ENCODE measurements at places on chromosomes 3 and 15.

GRCh38 chr3:120435621-120436020 lies 15.2 kb downstream of the FSTL1 start:
- no peak for DNase-seq

GRCh38 chr3:78481050-78481449 lies 1286.7 kb downstream of the ROBO1 start:
- no peak for DNase-seq

GRCh38 chr3:10140996-10141546 lies 507 bp upstream of the VHL start:
- DNase-seq = no peak

- DNase-seq = peak; percentile 64
These were observed 219.9 kb upstream of the IGF1R start for GRCh38 chr15:98428253-98428989.

- DNase-seq = no peak
These were observed 235.7 kb upstream of the THBS1 start for GRCh38 chr15:39345176-39345575.

DNA sequence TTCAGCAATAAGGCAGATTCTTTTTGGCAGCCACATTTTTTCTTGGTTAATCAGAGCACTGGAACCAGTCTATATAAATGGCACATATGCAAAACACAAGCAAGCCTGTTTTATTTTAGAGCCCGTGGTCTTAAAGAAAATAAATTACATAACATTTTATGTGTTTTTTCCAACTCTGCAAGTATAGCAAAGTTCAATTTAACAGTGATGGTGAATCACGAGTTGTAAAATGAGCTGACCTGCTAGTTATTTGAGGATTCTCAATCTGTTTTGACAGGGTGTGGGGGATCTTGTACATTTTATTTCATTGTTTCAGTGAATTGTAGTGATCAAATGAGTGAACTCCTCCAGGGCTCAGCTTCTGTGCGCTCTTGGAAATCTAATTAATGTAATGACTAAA lies 2.7 kb downstream of the ARHGEF26 start:
- DNase-seq = no peak

DNA sequence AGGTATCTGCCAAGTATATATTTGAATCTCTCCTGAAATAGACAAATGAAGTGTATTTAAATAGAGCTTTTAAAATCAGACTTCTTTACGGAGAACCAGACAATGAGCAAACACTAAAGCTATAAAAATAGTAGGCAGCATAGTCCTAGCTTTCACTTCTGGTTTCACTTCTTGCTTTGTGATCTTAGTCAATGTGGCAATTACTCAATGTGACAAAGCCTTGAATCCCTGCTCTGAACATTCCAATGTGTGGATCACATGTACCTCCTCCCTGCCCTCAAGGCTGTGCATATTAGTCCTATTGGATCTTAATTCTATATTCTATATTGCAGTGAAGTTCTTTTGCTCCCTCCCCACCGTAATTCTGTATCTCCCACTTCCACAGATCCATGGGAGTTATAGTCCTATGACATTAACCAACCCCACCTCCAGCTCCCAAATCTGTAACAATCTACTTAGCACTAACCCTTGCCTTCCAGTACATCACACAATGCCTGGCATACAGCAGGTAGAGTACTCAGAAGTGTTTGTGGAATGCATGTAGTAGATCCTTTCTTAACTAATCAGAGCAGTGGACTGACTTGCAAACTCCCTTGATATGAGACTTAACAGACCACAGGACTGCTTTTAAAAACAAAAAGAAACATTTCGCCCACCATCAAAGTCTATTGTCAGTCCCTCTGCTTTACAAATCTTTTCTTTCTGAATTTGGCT lies 24.3 kb upstream of the CP start:
- no peak for DNase-seq

- DNase-seq = no peak
These were observed 40.3 kb upstream of the PTPRG start for GRCh38 chr3:61520966-61521628.

DNA sequence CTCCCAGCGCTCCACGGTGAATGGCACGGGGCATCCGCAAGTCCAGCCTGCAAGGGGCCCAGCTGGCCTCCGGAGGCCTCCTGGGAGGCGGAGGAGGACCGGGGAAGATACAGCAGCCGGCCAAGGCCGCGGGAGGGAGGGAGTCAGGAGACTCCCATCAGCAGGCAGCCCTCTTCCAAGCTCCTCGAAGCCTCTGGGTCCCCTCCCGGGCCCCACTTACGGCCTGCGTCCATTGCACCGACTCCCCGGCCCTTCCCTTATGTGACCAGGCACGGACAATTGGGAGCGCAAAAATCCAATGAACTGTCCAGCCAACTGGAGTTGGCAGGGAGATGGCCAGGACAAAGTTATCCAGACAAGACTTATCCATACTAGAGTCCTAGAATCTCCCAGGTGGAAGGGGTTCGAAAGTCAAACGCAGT lies 668 bp downstream of the MFGE8 start:
- no peak for DNase-seq

GRCh38 chr3:179028408-179028807 lies 43.2 kb downstream of the ZMAT3 start:
- no peak for DNase-seq

- no peak for DNase-seq
These were observed 12.0 kb downstream of the EXOSC7 start for GRCh38 chr3:44988073-44988472.

DNA sequence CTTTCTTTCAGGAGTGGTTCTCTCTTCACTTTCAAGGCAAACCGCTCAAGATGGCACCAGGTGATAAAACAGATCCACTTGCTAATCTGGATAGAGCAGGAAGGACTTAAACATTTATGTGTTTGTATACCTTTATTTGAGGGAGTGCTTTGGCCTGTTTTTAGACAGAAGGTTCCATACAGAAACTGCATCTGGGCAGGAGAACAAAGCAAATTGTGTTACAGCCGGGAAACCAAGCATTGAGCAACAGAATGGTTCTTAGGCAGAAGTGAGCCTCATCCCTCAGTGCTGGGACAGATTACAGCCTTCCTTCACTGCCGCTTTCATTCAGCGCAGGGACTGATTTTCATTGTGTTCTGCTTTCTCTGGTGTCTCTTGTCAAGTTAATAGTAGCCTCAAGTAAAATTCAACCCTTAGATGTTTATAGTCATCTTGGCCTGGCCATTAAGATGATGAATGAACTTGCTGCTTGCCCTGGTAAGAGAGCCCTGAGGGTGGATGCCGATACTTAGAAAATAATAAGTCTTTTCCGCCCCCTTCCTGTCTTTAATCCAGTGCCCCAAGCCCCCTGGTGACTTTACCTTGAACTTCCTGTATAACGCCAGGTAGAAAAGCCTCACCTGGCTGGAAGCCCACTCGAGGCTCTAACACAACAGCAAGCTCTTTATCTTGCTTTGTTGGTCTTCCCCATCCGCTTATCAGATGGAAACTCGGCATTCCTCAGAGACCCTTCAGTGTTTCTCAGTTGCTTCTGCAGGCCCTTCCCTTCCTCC lies 168.0 kb upstream of the CTDSPL start:
- DNase-seq = no peak

DNA sequence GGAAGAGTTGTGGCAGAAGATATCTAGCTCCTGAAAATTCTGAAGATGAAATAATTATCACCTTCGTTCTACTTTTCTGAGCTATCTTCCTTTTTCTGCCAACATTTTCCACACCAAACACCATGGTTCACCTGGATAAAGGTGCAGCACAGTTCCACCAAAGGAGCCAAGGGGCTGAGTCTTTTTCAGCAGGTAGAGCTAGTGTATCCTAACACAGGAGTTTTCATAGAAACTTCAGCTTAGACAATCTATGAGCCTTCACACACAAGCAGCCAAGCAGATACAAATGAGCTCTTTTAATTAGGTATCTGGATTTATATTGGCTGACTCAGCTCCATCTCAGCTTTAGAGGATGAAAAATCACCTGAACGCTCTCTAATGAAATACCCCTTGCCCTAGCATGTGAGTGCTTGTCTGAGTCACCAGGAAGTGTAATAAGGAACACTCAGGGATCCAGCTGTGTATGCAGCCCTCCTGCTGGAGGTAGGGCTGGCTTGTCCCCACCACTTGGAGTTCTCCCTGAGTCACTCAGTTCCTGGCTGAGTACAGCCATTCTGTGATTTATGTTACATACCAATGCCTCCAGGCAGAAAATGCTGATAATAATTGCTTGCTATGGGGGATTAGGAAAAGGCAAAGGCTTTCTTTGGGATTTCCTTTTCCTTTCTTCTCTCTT lies 385.7 kb downstream of the LSAMP start:
- DNase-seq = no peak

- no peak for DNase-seq
These were observed 328.3 kb upstream of the CHRM5 start for GRCh38 chr15:33639978-33640377.

- DNase-seq = no peak
These were observed 1.5 kb upstream of the PPM1M start for GRCh38 chr3:52243791-52244628.

DNA sequence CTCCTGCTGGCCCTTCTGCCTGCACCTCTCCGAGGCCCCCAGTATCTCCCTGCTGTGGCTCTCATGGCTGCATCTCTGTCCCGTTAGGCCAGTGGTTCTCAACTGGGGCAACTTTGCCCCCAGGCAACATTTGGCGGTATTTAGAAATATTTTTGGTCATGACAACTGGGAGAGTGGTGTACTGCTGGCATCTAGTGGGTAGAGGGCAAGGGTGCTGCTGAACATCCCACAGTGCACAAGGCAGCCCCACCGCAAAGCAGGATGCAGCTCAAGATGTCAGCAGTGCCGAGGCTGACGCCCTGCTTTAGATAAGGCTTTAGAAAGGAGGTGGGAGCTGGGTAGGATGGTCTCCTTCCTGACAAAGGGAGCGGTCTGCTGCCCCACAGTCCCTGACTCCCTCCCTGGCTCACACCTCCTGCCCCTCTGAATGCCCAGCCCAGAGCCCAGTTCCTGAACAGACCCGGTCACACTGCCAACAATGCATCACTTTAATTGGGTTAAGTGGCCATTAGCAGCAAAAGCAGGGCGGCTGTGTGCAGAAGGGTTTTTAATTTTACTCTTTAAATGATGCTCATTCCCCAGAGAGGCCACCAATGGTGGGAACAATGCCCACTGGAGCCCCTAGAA lies 68.8 kb upstream of the TMEM115 start:
- DNase-seq = no peak

DNA sequence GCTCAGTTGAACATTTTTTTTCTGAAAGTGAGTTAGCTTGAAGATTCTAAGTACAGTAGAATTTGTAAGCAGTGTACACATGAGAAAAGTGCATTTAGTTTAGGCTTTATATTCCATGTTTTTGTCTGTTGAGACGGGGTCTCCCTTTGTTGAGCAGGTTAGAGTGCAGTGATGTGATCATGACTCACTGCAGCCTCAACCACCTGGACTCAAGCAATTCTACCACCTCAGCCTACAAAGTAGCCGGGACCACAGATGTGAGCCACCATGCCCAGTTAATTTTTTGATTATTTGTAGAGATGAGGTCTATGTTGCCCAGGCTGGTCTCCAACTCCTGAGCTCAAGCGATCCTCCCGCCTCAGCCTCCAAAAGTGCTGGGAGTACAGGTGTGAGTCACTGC lies 5.3 kb upstream of the CSNK1G1 start:
- no peak for DNase-seq

DNA sequence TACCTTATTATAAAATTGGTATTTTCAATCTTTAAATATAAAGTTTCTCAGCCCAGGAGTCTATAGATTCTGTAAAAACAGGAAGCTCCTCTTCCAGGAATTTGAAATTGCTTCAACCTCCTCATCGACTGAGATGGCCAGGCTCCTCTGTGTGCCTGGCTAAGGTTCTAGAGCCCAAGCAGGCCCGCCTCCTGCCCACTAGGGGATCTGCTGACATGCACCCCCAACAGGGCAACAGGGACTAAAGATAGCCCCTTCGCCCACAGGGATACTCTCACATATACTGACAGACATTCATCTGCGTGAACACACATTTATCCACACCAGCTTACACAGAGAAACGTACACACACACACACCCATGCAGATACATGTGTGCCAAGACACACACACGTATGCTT lies 183.1 kb upstream of the TLE3 start:
- no peak for DNase-seq

GRCh38 chr15:70259028-70259424 lies 161.3 kb upstream of the TLE3 start:
- DNase-seq = peak; percentile 55

DNA sequence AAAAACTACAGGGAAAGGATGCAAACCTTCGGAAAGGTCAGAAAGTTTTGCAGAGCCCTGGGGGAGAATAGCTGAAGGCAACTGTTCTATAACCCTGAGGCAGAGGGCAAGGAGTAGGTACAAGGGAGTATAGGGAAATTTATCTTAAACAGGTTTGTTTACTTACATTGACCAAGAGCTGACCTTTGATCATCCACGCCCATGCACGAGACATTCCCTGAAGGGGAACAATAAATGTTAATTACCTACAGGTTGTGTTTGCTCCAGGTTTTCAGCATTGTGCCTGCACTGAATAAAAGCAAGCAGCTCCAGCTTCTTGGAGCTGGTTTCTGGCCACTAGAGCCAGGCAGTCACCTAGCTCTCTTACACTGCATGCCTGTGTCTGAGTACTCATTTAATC lies 524.5 kb upstream of the TGFBR2 start:
- no peak for DNase-seq

- DNase-seq = no peak
These were observed 3.3 kb upstream of the CP start for GRCh38 chr3:149224736-149225594.
